Naive thymus-derived CD4-positive, alpha-beta T cell (primary cell): ENCODE measurements at places on chromosomes 4 and X.

DNA sequence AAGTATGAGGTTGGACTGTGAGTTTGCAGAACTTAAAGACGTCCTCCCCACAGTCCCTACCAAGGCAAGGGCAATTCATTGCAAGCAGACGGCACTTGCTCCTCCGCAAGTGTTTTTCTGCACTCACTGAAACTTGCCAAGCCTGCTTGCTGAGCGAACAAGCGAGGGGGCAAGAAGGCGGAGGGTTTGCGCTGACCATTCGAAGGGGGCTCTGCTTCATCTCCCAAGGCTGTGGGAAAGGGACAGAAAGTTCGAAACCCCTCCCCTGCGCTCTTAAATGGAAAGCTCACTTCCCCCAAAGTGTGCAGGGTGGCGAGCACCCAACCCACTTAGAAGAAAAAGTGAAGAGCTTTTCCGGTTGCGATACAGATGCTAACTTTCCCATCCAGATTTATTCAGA, 1.4 kb downstream of the MID1 start:
- no peak for DNase-seq

GRCh38 chrX:22690116-22690515, 309.6 kb upstream of the DDX53 start:
- no peak for DNase-seq

- no peak for DNase-seq
Measured at GRCh38 chr4:112642526-112642925, 5.6 kb downstream of the LARP7 start.

DNA sequence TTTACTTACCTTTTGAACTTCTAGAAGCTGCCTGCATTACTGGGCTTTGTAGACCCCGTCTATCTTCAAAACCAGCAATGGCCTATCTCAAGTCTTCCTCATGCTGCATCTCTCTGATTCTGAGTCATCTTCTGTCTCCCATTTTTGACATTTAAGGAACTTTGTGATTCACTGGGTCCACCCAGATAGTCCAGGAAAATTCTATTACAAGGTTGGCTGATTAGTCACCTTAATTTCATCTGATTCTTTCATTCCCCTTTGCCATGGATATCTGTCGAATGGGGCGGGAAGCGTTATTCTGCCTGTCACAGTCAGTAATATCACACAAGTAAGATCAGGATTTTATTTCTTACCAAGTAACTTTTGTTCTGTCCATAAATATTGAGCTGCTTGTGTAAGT, 618.0 kb downstream of the CCSER1 start:
- DNase-seq, result no peak

GRCh38 chr4:159273141-159273438, 170.2 kb downstream of the RAPGEF2 start:
- no peak for DNase-seq

- no peak for DNase-seq
Measured at GRCh38 chr4:28426251-28426650, 1565.6 kb downstream of the STIM2 start.

DNA sequence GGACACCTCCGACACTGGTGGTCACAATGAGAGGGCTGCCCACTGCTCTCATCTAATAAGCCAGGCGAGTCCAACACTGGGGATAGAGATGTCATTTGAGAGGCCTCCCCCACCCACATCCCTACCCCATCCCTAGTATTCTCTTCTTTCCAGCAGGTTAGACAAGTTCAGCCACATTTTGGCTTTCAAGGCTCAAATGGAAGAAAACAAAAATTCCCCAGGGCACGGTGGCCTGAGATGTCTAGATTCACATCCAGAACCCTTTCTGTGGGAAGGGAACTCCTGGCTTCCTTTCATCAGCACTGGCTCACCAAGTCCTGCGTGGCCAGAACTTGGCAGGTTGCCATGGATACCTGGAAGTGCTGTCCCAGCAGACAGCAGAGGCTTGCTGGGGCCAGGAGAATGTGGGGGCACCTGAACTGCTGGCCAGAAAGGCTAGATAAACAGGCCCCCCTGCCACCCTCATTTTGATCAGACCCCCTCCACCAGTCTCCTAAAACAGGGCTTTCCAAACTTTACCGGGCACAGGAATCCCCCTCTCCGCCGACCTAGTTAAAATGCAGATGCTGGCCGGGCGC, 1.3 kb upstream of the NYX start:
- no peak for DNase-seq

DNA sequence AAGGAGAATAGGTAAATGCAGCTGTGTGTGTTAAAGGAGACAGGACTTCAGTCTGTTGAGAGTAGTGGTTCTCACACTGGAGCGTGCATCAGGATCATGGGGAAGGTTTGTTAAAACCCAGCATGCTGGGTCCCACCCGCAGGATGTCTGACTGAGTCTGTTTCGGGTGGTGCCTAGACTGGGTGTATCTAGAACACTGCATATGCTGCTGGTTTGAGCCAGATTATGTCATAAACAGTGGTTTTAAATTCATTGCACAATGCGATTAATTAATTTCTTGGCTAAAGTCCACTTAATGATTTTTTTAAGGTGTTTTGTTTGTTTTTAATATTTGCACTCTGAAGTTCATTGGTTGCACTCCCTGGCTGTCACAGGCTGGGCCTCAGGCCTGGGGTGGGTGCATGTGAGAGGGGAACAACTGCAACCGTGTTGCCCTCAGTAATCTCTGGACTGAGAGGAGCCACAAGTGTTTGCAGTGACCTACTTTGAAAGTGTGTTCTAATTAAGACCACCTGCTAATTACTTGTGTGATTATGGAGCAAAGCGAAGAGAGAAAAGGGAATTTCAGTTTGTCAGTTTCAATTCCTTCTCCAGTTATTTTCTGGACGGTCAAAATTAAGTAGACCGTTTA, 8.3 kb downstream of the HCCS start:
- no peak for DNase-seq

GRCh38 chr4:144495944-144496343, 150.0 kb upstream of the HHIP start:
- no peak for DNase-seq

GRCh38 chr4:85147481-85148076, 181.1 kb upstream of the WDFY3 start:
- peak; percentile 22 for DNase-seq

GRCh38 chrX:9573282-9574106, 108.6 kb downstream of the TBL1X start:
- no peak for DNase-seq

DNA sequence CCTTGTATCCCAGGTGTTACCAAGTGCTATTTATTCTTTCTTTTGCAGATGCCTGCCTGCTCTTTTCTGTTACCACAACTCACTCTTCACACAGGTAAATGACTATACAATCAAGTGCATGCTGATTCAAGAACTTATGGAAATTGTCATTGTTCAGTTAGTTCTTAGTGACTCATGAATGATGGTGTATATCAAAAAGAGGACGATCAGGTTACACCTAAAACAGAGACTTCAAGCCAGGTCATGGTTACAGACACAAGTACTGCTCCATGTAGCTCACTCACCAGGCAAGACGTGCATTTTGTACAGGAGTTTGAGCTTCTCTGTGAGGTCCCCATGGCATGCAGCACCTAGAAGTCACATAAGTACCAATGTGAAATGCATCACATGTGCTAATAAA, 59.3 kb upstream of the UCP1 start:
- DNase-seq, result no peak

DNA sequence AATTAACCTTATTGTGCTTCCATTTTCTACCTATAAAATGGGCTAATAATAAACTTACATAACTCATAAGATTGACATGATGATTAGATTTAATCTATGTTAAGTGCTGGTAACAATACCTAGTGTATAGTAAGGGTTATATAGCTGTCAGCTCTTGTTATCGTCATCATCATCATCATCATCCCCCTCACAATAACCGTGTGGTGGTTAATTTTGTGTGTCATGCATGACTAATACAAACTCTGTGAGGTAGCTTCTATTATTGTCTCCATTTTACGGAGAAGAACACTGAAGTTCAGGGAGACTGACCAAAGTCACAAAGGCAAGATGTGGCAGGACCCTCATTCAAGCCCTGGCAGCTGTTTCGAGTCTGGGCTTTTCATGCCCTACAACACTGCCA, 211.3 kb downstream of the PALLD start:
- no peak for DNase-seq

GRCh38 chrX:12065251-12065650, 73.0 kb upstream of the FRMPD4 start:
- no peak for DNase-seq

GRCh38 chr4:178244785-178245184, 802.5 kb upstream of the AGA start:
- no peak for DNase-seq

DNA sequence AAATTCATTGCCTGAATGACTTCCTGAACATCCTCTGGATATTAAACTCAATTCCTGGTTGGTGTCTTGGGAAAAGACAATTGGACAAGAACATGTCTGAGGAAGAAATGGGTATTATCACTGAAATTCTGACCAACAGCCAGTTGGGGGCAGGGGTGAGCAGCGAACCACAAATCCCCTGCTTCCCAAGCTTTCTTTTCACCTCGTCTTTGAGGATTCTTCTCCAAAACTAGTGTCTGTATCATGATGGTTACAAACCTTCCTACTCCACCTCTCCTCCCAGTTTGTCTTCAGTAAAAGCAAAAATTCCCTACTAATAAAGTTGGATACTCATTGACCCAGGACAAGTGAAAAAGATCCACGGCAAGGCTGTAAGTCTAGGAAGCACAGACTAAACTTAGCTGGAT, 48.3 kb upstream of the WDR1 start:
- DNase-seq, result no peak
